ENCODE measurements at places on chromosomes 3 and 15. TPM values are rescaled to one million over a fixed set of nuclear protein-coding genes. Genes with fewer than 3 reads are reported as not detected.

DNA sequence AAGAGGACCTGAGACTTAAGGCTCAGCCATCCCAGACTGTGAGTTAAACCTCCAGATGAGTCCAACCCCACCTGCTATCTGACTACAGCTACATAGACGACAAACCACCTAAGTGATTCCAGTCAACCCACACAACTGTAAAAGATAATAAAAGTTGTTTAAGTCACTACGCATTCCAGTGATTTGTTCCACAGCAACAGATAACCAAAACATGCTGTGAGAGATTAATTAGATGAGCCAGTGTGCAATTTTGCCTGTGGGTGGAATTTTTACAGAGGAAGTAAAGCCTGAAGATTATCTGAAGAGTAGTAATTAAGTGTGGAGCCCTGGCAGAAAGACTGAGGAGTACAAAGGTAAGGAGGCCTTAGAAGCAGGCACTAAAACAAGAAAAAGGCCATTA lies 5.4 kb downstream of the BTBD1 start:
- DNase-seq = no peak

- no peak for DNase-seq
Measured at GRCh38 chr15:94203306-94203705, 28.1 kb upstream of the MCTP2 start.

- peak; percentile 41 for DNase-seq
Measured at GRCh38 chr3:172709774-172710663, 848 bp downstream of the NCEH1 start.

DNA sequence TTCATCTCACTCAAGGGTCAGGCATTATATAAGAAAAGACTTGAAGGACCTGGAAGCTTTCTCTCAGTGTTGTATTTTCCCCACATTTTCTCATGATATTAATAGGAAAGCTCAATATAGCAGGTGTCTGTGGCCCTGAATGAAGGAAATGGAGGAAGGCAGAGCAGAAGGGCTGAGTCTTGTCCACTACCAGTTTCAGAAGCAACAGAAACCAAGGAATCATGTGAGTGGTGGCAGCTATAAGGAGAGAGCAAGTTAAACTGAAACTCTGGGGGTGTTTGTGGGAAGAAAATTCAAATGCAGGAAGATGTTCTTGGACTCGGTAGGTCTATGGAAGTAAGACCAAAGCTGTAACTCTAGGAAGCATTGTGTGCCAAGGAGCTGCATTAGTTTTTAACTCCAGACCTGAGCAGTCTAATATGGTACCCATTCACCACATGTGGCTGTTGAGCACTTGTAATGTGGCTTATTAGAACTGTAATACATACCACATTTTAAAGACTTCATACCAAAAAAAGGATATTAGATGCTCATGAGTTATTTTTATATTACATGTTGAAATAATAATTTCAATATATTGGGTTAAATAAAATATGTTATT lies 278.8 kb upstream of the GADL1 start:
- no peak for DNase-seq

GRCh38 chr3:46674031-46674845 lies 19.2 kb downstream of the ALS2CL start:
- no peak for DNase-seq

DNA sequence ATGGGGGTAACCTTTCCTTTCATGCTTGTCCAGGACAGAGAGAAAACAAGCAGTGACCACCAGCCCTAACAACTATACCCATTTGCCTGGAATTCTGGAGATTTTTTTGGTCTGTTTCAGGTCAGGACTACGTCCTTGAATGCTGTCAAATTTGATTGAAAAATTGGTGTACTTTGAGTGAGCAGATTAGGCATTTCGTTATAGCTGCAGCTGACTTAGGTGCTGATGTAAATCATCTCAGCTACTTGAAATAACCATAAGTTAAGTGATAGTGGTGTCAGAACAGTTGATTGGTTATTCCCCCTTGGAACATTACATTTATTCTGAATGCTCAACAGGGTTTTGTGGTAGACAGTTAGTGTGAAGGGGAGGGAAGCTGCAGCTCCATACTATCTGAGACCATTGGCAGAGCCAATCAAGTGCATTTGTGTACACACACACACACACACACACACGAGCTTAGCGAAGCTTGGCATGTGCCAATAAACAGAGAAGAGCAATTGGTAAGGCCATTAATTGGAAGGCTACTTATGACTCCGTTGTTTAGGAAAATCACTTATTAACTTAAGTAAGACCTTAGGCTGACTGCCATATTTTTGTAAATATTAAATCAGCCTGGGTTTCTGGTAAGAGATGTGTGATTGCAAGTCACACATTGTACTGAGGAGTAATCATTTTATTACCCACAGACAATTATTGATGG lies 447.8 kb downstream of the MFSD1 start:
- no peak for DNase-seq

GRCh38 chr3:8567784-8568575 lies 66.4 kb downstream of the LMCD1 start:
- DNase-seq = no peak

DNA sequence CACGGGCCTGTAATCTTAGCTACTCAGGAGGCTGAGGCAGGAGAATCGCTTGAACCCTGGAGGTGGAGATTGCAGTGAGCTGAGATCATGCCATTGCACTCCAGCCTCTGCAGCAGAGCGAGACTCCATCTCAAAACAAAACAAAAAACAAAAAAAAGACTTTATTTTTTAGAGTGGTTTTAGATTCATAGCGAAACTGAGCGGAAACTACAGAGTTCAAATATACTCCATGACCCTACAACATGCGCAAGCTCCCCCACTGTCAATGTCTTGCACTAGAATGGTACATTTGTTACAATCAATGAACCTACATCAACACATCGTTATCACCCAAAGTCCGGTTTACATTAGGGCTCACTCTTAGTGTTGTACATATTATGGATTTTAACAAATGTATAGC lies 2.2 kb upstream of the CRTAP start:
- no peak for DNase-seq

GRCh38 chr3:126743350-126743749 lies 39.3 kb downstream of the CHCHD6 start:
- no peak for DNase-seq

GRCh38 chr15:52105846-52106245 lies 6.7 kb downstream of the BCL2L10 start:
- DNase-seq = no peak

POC1A gene
- polyA plus RNA-seq = 4.2 TPM

- no peak for DNase-seq
Measured at GRCh38 chr15:32119694-32120330, 89.5 kb downstream of the CHRNA7 start.

ACKR4 gene
- polyA plus RNA-seq = 0.76 TPM

All from hindlimb muscle (tissue), 1 donor.